ENCODE measurements at places on chromosomes 4 and X. TPM values are rescaled to one million over a fixed set of nuclear protein-coding genes. Genes with fewer than 3 reads are reported as not detected.

SNX25 gene
- 27.4 TPM for total RNA-seq

GAB3 gene
- total RNA-seq: 7.5 TPM

CT47A1 gene
- total RNA-seq: not detected

DUSP21 gene
- total RNA-seq: not detected

FMR1NB gene
- not detected for total RNA-seq

FAM149A gene
- 17.3 TPM for total RNA-seq

KLHL34 gene
- total RNA-seq: not detected

REST gene
- 39.2 TPM for total RNA-seq

CLNK gene
- not detected for total RNA-seq

GDPD2 gene
- total RNA-seq: 0.21 TPM

CT55 gene
- total RNA-seq: not detected

DNA sequence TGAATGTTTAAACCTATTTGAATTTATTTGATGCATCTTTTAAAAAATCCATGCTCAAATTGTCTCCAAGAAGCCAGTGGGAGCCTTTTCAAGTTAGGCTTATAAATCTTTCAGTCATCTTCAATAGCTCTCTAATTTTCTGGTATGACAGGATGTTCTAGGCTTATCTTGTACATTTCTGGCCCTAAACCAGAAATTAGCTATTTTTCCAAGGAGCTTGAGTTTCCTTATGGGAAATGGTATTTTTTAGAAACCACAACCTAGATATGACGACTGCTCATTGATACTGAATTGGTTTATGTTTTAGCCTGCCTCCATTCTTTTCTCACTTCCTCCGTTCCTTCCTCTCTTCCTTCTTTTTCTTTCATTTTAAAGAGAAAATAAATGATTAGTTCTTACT is 172.3 kb downstream of the SPRY1 start:
- H3K27me3 ChIP-seq: no peaks in the 10 kb centered on the region
- H3K36me3 ChIP-seq: no peaks in the 10 kb centered on the region
- H3K4me3 ChIP-seq: no peak overlapping the region
- H3K4me1 ChIP-seq: no peaks in the 10 kb centered on the region
- no peak overlapping the region for H3K27ac ChIP-seq

DNA sequence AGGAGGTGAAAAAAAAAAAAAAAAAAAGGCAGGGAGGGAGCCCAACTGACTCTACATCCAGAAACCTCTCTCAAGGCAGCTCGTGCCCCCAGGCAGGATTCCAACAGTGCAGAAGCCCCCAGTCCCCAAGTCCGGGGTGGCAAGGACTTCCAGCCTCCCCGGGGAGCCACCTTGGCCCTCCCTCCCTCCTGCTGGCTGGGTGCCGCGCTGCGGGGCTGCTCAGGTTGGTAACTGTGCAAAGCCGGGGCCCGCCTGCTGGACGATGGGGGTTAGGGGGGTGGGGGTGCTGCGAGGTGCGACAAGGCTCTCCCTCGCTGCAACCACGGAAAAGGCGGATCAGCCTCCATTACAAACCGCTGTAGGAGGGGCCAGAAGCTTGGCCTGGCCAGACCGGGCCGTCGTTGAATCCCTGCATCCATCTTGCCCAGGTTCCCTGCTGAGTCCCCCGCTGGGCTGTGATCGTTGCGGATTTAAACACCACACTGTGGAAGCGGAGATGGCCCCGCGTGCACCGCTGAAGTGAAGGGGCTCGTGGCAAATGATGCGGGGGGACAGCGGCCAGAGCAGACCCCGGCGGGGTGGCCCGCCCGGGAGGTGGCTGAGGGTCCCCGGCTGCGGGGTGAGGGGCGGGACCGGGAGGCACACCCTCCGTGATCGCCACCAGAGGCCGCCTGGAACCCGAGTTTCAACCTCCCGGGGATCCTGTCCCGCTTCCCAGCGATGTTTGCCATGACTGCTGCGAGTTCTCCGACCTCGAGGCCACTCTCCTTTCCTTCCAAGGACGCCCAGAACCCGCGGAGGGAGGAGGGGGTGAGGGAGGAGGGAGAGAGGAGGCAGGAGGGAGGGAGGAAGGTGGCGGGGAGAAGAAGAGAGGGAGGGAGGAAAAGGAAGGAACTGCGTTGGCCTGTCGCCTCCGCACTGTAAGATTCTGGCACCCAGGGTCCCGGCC is 58.0 kb upstream of the DDX3X start:
- no peaks in the 10 kb centered on the region for H3K27me3 ChIP-seq
- H3K27ac ChIP-seq: peak overlapping the region; percentile 75
- DNase-seq: peak; percentile 22
- H3K36me3 ChIP-seq: no peaks in the 10 kb centered on the region

GRCh38 chrX:1483843-1484637 is 31.3 kb upstream of the ASMTL start:
- no peaks in the 10 kb centered on the region for H3K36me3 ChIP-seq
- H3K27me3 ChIP-seq: no peaks in the 10 kb centered on the region
- H3K4me3 ChIP-seq: no peak overlapping the region
- DNase-seq: no peak
- H3K4me1 ChIP-seq: no peaks in the 10 kb centered on the region

- no peak for DNase-seq
- H3K36me3 ChIP-seq: no peaks in the 10 kb centered on the region
- H3K27me3 ChIP-seq: no peaks in the 10 kb centered on the region
- no peaks in the 10 kb centered on the region for H3K4me1 ChIP-seq
Measured at GRCh38 chr4:122652379-122652778, 31.5 kb upstream of the IL21 start.

GRCh38 chrX:154373340-154374306 is 811 bp downstream of the FLNA start:
- H3K4me3 ChIP-seq: peak overlapping the region; percentile 83
- no peaks in the 10 kb centered on the region for H3K36me3 ChIP-seq
- no peaks in the 10 kb centered on the region for H3K27me3 ChIP-seq
- H3K4me1 ChIP-seq: no peaks in the 10 kb centered on the region

- H3K27me3 ChIP-seq: no peaks in the 10 kb centered on the region
- DNase-seq: no peak
- no peak overlapping the region for H3K4me3 ChIP-seq
Measured at GRCh38 chr4:143252478-143252877, 67.8 kb downstream of the USP38 start.

- H3K4me3 ChIP-seq: no peak overlapping the region
- peaks cover 22% of the 10 kb centered on the region for H3K4me1 ChIP-seq
- no peaks in the 10 kb centered on the region for H3K36me3 ChIP-seq
Measured at GRCh38 chr4:7650606-7651385, 216.1 kb upstream of the PSAPL1 start.

GRCh38 chr4:7973545-7973981 is 33.9 kb upstream of the AFAP1 start:
- no peak overlapping the region for H3K4me3 ChIP-seq
- no peak overlapping the region for H3K27ac ChIP-seq
- no peaks in the 10 kb centered on the region for H3K27me3 ChIP-seq
- no peaks in the 10 kb centered on the region for H3K36me3 ChIP-seq
- H3K4me1 ChIP-seq: peaks cover 7% of the 10 kb centered on the region

GRCh38 chr4:5036239-5036638 is 15.0 kb upstream of the STK32B start:
- H3K4me1 ChIP-seq: no peaks in the 10 kb centered on the region
- H3K36me3 ChIP-seq: no peaks in the 10 kb centered on the region
- no peaks in the 10 kb centered on the region for H3K27me3 ChIP-seq
- no peak for DNase-seq
- no peak overlapping the region for H3K4me3 ChIP-seq

DNA sequence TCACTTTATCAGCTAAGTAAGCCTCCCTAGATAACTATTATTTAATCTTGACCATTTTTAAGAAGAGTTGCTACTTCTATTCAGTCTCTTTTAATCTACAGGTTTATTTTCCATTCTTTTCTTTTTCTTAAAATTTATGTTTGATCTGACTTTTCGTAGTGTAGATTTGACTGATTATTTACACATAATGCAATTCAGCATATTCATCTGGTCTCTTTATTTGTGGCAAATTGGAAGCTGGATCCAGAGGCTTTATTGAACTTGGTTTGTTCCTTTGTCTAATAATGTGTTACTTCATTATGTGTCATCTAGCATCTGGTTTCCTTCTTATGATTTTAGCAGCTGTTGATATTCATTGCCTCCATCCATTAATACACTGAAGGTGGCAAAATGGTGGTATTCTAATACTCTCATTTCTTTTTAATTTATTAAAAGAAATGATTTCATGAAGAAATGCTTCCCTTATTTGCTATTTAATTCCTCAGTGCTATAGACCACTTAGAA is 113.0 kb downstream of the FBXW7 start:
- H3K4me3 ChIP-seq: no peak overlapping the region
- no peaks in the 10 kb centered on the region for H3K27me3 ChIP-seq
- H3K36me3 ChIP-seq: no peaks in the 10 kb centered on the region
- no peak for DNase-seq

GRCh38 chr4:69773484-69773883 is 13.1 kb upstream of the SULT1B1 start:
- H3K4me3 ChIP-seq: no peak overlapping the region
- H3K27ac ChIP-seq: no peak overlapping the region
- no peak for DNase-seq
- no peaks in the 10 kb centered on the region for H3K36me3 ChIP-seq
- no peaks in the 10 kb centered on the region for H3K27me3 ChIP-seq
- no peaks in the 10 kb centered on the region for H3K4me1 ChIP-seq

- H3K4me3 ChIP-seq: no peak overlapping the region
- no peak overlapping the region for H3K27ac ChIP-seq
- H3K36me3 ChIP-seq: no peaks in the 10 kb centered on the region
- no peaks in the 10 kb centered on the region for H3K27me3 ChIP-seq
- H3K4me1 ChIP-seq: no peaks in the 10 kb centered on the region
- no peak for DNase-seq
Measured at GRCh38 chr4:174398728-174399127, 115.0 kb downstream of the CEP44 start.

DNA sequence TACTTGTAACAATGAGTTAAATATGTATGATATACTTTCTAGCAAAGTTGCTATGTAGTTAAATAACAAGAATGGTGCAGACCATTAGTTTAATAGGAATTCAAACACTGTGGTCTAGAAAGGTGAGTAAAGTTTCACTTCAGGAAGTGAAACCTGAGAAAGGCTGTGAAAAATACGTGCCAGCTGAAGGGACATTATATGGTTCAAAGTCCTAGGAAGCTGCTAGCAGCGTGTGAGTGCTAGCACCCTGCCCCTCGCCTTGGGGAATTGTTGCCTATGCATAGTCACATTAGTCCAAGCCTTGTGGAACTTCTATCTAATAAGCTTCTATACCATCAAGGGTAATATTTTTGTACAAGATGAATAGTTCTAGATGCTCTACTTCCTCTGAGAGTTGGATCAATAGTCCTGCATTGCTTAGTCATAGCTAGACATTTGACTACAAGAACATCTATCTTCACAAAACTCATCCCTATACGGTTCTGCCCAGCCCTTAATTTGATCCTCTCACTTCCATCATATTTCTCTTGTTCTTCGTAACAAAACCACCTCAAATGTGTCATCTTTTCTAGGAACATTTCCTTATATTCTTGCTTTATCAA is 45.8 kb upstream of the ARSJ start:
- DNase-seq: no peak
- no peaks in the 10 kb centered on the region for H3K36me3 ChIP-seq
- H3K4me1 ChIP-seq: no peaks in the 10 kb centered on the region
- H3K4me3 ChIP-seq: no peak overlapping the region
- no peak overlapping the region for H3K27ac ChIP-seq
- no peaks in the 10 kb centered on the region for H3K27me3 ChIP-seq

GRCh38 chr4:2046031-2046961 is 12.8 kb upstream of the NAT8L start:
- peaks cover 10% of the 10 kb centered on the region for H3K4me1 ChIP-seq
- H3K27me3 ChIP-seq: peaks cover 70% of the 10 kb centered on the region
- H3K27ac ChIP-seq: no peak overlapping the region
- no peak for DNase-seq
- H3K36me3 ChIP-seq: no peaks in the 10 kb centered on the region
- H3K4me3 ChIP-seq: no peak overlapping the region

DNA sequence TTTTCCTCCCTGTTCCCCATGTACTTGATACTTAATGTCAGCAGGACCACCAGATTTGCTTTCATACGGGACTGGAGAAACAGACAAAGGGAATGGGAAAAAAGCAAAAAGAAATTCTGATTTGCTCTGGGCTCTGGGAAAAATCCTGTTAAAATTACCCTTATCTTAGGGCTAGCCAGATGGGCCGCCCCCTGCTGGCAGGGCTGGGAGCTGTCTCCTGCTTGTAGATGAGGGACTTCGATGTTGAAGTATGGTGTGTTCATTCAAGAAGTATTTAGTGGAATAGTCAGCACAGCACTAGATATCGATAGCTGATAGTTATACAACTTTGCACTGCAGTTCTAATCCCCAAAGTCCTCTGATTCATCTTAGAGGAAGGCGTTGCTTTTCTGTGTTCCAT is 45.8 kb downstream of the BCORL1 start:
- H3K27ac ChIP-seq: no peak overlapping the region
- peak; percentile 47 for DNase-seq
- no peaks in the 10 kb centered on the region for H3K27me3 ChIP-seq
- no peaks in the 10 kb centered on the region for H3K36me3 ChIP-seq
- H3K4me3 ChIP-seq: no peak overlapping the region

DNA sequence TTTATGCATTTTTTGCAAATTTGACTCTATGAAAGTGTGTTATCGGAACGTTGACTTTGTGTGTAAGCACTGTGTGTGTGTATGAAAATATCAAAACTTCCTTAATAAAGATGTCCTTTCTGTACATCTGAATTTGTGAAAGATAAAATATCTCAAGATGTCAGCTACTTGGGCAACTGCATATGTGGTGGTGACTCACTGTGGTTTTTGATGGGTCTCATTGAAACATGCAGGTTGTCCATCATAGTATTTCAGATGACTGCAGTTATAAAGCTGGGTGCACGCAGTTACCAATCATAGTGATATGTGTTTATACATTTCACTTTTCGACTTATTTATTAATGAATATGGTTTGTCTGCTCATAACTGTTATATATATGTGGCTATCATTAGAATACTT is 19.7 kb upstream of the BBS12 start:
- no peaks in the 10 kb centered on the region for H3K27me3 ChIP-seq
- H3K36me3 ChIP-seq: no peaks in the 10 kb centered on the region
- DNase-seq: no peak
- H3K4me3 ChIP-seq: no peak overlapping the region
- no peak overlapping the region for H3K27ac ChIP-seq

DNA sequence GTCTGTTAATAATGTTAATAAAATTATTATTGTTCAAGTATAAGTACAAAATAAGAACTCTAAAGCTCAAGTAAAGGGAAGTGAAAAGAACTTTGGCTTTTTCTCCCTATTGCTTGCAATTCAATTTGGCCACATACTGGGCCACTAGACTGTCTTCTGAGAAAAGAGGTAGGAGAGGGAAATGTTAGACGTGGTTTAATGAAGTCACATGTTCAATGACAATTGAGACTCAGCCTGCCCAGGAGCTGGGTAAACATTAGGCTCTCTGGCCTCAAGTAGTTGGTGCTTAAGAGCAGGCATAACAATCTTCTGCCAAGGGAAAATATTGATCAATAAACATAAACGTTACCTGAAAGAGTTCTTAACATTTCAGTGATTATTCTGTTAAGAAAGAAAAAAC is 15.1 kb upstream of the PRSS12 start:
- H3K27ac ChIP-seq: no peak overlapping the region
- H3K36me3 ChIP-seq: no peaks in the 10 kb centered on the region
- no peak overlapping the region for H3K4me3 ChIP-seq
- no peaks in the 10 kb centered on the region for H3K27me3 ChIP-seq
